CD4-positive, alpha-beta T cell treated with Interleukin-15 for 1 hour (primary cell): ENCODE measurements at places on chromosomes 7 and 10.

DNA sequence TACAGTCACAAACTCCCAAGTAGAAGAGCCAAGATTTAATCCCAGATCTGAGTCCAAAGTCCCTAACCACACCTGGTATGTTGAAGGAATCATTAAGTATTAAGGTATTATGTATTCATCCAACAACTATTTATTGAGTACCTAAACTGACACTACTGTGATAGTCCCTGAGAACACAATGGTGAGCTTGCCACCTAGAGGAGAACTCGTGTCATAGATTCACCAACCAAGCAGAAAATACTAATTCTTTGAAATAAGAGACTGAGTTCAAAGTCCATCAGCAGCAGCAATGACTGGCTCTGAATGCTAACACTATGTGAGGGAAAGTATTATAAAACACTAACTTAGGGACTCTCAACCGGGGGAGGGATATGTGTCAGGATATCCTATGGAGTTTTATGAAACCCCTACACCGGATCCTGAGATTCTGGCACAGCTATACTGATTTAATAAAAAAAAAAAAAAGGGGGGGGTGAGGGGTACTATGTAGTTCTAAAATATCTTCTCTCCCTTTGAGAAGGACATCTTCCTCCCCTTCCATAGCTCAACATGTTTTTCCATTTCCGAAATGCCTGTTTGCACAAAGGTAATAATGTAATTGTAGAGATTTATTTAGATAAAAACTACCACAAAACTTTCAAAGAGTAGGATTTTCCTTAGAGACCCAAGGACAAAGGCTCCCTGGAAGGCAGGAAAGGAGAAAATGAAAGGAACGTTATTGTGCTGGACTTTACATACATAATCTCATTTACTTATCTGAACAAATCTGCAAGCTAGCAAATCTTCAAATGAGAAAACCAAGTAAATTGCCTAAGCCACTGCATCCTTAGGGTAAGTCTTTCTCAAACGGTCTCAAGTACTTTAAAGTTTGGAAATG, 1.6 kb downstream of the NCOA4 start:
- DNase-seq, result peak; percentile 32

- DNase-seq, result no peak
Measured at GRCh38 chr10:118447478-118448270, 105.5 kb upstream of the FAM204A start.

DNA sequence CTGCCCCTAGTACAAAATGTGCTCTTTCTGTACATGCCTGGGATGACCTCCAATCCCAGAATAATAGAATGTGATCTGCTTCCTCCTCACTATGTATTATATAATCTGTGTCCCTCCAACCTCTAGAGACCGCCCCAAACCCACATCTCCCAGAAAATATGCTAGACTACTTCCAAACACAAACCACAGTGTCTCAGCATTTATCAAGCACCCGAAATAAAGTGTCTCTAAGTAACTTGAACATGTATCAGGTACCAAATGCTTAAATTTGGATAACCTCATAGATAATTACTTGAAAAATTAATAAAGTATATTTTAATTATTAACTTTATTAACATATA, 16.1 kb downstream of the LYZL1 start:
- DNase-seq, result no peak

- DNase-seq, result no peak
Measured at GRCh38 chr10:24414597-24414996, 205.7 kb downstream of the KIAA1217 start.

DNA sequence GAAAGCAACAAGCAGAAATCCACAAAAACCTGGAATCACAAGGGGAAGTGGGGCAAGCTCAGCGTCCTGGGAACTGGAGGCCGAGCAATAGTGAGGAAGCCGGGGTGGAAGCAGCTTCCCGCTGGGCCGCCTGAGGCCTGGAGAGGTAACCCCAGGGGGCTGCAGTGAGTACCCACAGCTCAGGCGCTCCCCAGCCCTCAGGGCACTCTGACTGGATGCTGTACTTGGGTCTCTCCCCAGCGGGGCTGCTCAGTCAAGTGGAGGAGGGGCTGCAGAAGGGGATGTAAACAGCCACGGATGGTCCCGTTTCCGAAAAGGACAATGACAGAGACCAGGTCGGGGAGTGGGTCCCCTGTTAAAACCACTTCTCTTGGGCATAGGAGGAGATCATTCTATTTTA, 50.3 kb downstream of the SLIT1 start:
- no peak for DNase-seq

GRCh38 chr10:86098187-86098881, 268.3 kb downstream of the GRID1 start:
- no peak for DNase-seq

GRCh38 chr10:45424668-45425404, 50.8 kb downstream of the ALOX5 start:
- no peak for DNase-seq

GRCh38 chr10:95445837-95446486, 115.2 kb downstream of the SORBS1 start:
- peak; percentile 32 for DNase-seq

DNA sequence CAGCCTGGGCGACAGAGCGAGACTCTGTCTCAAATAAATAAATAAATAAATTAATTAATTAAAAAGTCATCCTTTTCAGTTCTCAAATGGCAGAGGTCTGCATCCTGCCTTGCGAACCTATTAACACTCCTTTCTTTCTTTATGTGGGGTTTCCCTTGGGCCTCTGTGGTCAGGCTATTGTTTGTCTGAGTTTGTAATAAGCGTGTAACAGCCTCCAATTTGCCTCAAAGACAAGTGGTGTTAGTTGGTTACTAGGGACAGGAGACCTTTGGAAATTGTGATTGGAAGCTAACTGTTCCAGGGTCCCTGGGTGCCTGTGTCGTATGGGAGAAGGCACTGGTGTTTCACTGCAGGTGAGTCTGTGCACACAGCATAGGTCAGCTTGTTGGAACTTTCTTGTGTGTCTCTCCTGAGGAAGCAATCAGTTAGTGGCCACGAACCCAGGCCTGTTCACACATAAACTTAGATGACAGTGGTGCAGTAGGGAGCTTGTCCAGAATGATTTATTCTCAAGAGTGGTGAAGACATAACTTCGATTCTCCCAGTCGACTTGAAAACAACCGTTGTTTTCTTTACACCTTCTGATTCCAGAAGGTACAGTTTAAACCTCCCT, 33.5 kb downstream of the TCF7L2 start:
- no peak for DNase-seq

GRCh38 chr10:102157224-102157623, 5.0 kb downstream of the NOLC1 start:
- DNase-seq, result no peak

- no peak for DNase-seq
Measured at GRCh38 chr7:106231856-106232490, 52.8 kb downstream of the NAMPT start.

GRCh38 chr7:158952776-158953175, 96.4 kb downstream of the DYNC2I1 start:
- no peak for DNase-seq

DNA sequence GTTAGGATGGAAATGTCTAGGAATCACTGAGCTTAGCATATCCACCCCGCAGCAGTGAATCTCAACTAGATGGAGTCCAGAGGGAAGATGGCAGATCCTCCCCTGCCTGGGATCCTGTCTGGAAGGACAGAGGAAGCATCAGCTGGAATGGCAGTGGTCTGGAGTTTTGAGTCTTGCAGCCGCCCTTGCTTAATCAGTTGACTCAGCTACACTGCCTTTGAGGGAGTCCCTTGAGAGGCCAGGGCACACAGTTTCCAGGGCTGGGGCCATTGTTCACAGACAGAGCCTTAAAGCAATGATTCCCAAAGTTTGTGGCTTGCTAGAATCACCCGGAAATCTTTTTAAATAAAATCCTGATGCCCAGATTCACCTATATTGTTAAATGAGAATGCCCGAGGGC, 128.1 kb downstream of the NT5C2 start:
- DNase-seq, result no peak

- DNase-seq, result peak; percentile 55
Measured at GRCh38 chr10:84329986-84330651, 1.7 kb downstream of the CCSER2 start.

- DNase-seq, result no peak
Measured at GRCh38 chr10:110349831-110350230, 45.1 kb upstream of the SMNDC1 start.

- DNase-seq, result no peak
Measured at GRCh38 chr10:131947631-131948347, 33.9 kb downstream of the BNIP3 start.

GRCh38 chr7:101058355-101058754, 26.9 kb upstream of the TRIM56 start:
- DNase-seq, result peak; percentile 21

GRCh38 chr10:100744136-100744986, 1.0 kb upstream of the PAX2 start:
- no peak for DNase-seq

- DNase-seq, result no peak
Measured at GRCh38 chr10:15349112-15349511, 22.0 kb downstream of the FAM171A1 start.

- peak; percentile 82 for DNase-seq
Measured at GRCh38 chr10:5840314-5841307, 27.4 kb upstream of the GDI2 start.

DNA sequence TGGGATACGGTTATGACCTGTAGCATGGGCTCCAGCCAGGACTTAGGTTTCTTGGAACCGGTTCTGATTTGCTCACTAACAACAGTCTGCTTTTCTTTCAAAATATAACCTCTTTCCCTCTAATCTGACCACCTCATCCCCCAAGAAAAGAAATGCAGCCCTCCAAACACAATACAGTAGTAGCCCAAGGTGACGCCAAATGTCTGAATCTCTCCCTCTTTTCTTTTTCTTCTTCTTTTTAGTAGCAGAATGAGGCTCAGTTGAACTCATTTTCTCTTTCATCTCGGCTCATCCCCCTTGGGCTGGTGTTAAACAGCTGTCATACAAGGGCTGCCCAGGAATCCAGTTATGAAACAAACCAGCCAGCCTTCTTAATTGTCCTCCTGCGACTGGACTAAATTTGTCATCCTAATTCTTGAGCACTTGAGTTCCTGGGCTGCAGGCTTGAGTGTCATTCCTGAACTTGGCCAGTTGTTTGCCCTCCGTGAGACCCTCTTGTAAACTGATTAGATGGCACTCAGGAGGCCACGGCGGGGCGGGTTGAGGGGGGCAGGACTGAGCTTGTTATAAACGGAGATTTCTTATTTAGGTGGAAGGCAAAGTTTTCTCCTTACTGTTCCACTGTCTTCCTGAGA, 94.8 kb downstream of the SORCS3 start:
- no peak for DNase-seq

- no peak for DNase-seq
Measured at GRCh38 chr10:129631870-129632623, 165.0 kb downstream of the MGMT start.

DNA sequence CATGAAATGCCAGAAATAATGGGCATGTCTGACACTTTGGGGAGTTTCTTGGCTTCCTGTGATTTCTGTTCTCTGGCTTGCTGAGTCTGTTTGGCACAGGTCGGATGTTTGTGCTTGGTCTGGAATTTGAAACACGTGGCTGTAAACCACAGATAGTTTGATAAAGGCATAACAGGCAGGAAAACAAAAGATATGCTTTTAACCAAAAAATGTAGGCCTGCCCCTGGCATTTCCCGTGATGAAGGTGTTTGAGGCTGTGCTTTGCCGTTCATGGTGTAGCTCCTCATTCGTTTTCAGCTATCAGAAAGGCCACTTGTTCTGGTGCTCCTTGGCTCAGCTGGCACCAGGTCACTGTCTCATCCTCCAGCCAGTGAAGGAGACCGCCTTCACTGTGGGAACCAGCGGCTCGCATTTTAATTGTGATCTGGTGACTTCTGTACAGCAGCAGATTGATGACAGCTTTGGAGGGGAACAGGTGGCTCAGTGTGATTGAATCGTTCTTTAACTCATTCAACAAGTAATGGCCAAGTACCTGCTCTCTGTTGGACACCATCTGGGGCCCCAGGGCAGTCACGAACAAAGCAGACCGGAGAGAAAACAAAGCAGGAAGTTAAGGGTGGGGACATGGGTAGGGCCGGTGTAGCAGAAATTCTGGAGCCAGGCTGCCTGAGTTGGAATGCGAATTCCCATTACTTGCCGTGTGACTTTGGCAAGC, 111.5 kb downstream of the CCNY start:
- DNase-seq, result no peak

GRCh38 chr10:64091897-64092296, 570.7 kb downstream of the REEP3 start:
- no peak for DNase-seq

- DNase-seq, result no peak
Measured at GRCh38 chr7:128974241-128974934, 36.7 kb downstream of the IRF5 start.

DNA sequence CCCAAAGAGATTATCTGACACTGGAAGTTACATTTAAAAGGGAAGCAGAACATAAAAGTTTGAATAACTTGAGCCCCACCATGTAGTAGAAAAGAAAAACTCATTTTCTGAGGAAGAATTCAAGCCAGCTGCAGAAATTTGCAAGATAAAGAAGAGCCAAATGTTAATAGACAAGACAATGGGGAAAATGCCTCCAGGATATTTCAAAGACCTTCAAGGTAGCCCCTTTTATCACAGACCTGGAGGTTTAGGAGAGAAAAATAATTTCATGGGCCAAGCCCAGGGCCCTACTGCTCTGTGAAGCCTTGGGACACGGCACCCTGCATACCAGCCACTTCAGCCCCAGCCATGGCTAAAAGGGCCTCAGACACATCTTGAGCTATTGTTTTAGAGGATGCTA, 18.4 kb upstream of the AKR1C1 start:
- no peak for DNase-seq

GRCh38 chr7:84216472-84216871, 21.9 kb upstream of the SEMA3A start:
- no peak for DNase-seq

- DNase-seq, result peak; percentile 17
Measured at GRCh38 chr7:28020302-28020940, 160.2 kb downstream of the JAZF1 start.

DNA sequence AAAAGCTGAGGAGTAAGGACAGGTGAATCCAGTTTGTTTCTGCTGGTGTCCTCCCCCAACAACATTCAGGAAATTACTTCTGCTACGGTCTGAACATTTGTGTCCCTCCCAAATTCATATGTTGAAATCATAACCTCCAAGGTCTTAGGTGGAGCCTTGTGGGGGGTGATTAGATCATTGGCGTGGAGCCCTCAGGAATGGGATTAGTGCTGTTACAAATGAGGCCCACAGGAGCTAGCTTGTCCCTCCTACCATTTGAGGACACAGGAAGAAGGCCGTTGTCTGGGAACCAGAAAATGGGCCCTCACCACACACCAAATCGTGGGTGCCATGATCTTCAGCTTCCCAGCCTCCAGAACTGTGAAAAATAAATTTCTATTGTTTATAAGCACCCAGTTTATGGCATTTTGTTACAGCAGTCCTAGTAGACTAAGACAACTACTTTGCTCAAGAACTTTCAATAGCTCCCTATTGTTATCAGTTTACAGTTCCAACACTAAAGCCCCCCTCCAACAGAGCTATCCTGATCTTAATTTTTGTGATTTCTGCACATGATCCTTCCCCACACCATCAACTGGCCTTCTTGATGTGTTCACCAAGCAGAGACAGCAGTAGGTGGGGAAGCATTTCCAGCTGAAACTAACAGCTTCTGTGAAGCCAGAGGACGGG, 2.1 kb upstream of the LRMDA start:
- no peak for DNase-seq
